ENCODE measurements at places on chromosomes 3 and 15.

DNA sequence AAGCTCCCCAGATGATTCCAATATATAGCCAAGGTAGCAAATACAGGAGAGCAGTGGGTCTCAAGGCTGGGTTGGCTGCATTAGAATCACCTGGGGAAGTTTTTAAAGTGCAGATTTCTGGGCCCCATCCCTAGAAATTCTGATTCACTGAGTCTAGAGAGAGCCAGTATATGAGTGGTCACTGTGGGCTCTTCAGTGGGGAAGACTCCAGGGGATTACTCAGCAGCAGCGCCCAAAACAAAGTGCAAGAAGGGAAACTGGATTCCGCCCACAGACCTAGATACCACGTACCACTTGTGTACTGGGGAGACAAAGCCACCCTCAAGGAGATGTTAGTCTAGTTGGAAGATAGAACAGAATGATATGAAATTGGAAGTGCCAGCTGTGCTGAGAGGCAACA, 40.0 kb downstream of the NME9 start:
- no peak for DNase-seq

GRCh38 chr3:63462732-63463131, 184.6 kb downstream of the SYNPR start:
- DNase-seq, result no peak

- DNase-seq, result no peak
Observed at GRCh38 chr3:155739154-155739553, 5.7 kb downstream of the PLCH1 start.

- no peak for DNase-seq
Observed at GRCh38 chr3:100260081-100260684, 609 bp upstream of the TBC1D23 start.

DNA sequence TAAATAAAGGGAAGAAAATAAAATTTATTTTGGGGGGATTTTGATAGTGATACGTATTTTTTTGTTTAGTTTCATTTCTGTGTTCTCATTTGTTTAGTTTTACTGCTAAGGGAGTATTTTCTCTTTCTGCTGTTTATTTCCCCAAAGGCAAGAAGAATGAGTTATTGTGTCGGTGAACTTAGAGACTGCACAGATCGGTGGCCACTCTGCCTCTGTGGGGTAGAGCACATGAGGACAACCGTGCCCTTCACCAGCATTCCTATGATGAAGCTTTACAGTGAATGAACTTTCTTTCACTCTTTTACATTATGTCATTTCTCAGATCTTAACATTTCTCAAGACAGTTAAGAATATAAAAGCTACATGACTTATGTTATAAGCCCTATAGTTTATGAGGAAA, 214.4 kb downstream of the OCA2 start:
- no peak for DNase-seq

GRCh38 chr15:60418096-60418495, 20.3 kb upstream of the ANXA2 start:
- DNase-seq, result no peak

GRCh38 chr15:96870580-96870979, 540.1 kb downstream of the NR2F2 start:
- no peak for DNase-seq

DNA sequence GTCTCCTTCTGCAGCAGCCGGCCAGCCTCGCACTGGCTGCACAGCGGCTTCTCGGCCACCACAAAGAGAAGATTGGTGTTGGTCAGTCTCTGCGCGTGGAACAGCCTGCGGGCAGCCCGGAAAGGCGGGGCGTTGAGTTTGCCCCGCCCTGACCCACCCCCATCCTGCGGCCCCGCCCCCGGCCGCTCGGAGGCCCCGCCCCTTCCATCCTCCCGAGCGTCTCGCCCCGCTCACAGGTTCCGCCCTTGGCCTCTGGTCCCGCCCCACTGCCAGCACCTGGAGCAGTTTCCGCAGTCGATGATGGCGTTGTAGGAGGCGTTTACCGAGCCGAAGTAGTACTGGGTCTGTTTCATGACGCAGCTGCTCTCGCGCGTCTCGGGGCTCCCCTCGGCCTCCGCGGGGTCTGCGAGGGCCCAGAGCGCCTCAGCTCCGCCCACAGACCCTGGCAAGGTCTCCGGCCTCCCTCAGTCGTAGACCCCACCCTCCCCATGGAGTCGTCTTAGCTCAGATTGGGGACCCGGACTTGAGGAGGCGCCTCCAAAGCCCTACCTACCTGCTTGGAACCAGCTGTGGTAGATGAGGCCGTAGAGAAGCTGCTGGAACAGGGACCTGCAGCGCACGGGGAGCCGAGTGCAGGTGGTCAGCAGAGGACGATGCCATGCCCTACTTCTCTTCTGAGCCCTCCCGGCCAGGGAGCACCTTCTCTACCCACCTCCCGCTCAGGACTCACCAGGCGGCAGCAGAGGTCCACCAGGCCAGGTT, 5.9 kb upstream of the TMEM115 start:
- peak; percentile 83 for DNase-seq

- DNase-seq, result no peak
Observed at GRCh38 chr3:61158216-61158615, 93.0 kb downstream of the FHIT start.

Data from stimulated activated CD8-positive, alpha-beta memory T cell treated with anti-CD3 and anti-CD28 coated beads, Interleukin-7, amount 100 ng/mL, for 1 hour (primary cell).